ENCODE measurements at places on chromosomes 16 and 17.

GRCh38 chr17:6140188-6140587 is 70.0 kb downstream of the WSCD1 start:
- no peak for ATAC-seq

- ATAC-seq = no peak
Observed at GRCh38 chr17:21375757-21376080, 438 bp upstream of the KCNJ12 start.

- no peak for ATAC-seq
Observed at GRCh38 chr16:49688036-49688697, 167.7 kb downstream of the ZNF423 start.

DNA sequence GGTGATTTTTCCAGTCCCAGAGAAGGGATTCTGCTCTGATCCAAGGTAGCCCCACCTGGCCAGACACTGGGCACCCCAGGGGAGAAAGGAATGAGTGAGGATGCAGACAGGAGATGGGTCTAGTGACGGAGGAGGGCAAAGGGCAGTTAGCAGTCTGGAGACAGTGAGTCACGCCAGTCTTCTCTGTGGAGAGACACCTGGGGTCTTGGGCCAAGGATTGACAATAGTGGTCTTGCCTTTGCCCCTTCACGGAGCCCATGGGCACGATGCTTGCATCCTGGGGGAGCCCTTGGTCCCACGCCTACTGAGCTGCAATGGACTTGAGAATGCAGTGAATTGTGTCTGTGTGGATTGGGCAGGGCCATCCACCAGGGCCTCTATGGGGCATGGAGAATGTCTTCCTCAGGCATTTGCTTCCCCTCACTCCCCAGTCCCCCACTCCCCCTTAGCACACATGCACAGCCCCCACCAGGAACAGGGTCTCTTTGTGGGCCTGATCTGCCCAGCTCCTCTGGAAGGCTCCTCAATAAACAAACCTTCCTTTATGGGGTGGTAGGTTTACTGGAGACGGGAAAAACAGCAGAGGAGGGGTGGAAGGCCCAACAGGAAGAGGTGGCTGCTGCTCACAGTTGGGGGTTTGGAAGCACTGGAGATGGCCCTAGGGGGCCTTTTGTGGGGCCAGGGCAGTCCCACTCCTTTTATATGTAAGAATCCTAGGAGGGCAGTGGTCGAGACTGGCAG is 1.4 kb downstream of the CHAD start:
- no peak for ATAC-seq

DNA sequence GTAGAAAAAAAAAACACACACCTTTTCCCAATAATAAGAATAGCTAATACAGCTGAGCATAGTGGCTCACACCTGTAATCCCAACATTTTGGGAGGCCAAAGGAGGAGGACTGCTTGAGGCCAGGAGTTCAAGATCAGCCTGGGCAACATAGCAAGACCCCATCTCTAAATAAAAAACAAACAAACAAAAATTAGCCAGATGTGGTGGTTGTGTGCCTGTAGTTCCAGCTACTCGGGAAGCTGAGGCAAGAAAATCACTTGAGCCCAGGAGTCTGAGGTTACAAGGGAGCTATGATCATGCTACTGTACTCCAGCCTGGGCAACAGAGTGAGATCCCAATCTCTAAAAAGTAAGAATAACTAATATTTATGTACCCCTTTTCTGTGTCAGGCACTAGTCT is 42.8 kb upstream of the GFOD2 start:
- no peak for ATAC-seq

DNA sequence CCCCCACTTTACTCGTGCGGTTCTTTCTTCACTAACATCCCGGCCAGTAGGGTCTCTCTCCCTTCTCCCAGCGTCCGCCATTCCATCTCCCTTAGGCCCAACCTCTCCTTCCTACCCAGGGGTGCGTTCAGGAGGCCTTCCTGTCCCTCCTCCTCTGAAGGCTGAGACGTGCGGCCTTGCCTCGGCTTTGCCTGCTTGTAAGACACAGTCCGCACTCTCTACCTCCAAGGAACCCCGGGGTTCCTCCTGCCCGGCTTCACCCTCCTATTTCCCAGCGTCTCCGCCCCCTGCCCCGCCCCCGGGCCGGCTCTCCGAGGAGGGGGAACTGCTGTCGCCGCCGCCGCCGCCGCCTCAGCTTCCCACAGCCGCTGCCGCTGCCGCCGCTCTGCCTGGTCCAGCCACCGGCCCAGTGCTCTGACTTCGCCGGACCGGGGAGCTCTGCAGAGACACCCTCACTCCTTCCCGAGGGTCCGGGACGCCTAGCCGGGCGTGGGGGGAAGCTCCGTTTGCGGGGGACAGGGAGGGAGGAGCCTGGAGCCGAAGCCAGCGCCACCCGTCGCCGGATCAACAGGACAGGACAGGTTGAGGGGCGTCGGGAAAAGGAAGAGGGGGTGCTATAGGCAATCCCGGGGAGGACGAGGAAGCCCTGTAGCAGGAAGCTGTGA is 1.2 kb upstream of the FGF11 start:
- no peak for ATAC-seq

- peak; percentile 78 for ATAC-seq
Observed at GRCh38 chr16:11145173-11145818, 110.7 kb downstream of the SOCS1 start.

DNA sequence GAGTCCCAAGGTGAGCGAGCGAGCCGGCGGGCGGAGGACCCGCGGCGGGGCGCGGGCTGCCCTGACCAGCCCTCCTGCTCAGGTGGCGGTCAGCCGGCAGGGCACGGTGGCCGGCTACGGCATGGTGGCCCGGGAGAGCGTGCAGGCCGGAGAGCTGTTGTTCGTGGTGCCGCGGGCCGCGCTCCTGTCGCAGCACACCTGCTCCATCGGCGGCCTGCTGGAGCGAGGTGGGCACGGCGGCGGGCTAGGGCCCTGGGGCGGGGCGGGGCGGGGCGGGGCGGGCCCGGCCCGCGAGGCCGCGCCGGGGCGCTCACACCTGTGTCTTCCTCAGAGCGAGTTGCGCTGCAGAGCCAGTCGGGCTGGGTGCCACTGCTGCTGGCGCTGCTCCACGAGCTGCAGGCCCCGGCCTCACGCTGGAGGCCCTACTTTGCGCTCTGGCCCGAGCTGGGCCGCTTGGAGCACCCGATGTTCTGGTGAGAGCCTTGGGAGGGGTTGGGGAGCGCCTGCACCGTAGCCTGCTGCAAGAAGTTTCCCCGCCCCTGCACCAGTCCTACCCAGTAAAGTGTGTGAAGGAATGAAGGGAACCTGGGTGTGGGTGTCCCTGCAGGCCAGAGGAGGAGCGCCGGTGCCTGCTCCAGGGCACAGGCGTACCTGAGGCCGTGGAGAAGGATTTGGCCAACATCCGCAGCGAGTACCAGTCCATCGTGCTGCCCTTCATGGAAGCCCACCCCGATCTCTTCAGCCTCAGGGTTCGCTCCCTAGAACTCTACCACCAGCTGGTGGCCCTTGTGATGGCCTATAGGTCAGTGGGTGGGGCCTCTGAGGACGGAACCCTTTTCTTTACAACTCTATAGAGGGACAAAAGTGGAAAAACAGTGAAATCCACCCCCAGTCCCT is 802 bp downstream of the SETD6 start:
- peak; percentile 2 for ATAC-seq

- ATAC-seq = peak; percentile 60
Observed at GRCh38 chr16:2473999-2474876, 689 bp upstream of the TBC1D24 start.

DNA sequence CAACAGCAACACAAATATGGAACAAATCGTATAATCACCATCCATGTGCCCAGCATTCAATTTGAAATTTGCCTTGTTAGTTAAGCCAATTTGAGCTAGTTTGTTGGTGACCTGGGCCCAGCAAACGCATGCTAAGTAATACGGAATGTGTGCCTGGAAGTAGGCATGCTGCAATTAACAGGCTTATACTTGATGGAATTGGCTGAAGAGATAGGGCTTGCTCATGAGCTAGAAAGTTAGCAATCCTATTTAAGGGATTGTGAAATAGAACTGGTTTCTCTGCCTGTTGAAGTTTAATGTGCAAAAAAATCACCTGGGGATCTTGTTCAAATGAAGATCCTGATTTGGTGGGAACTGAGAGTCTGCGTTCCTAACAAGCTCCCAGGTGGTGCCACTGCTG is 8.5 kb upstream of the LPO start:
- ATAC-seq = no peak

- no peak for ATAC-seq
Observed at GRCh38 chr16:89476379-89476778, 14.0 kb downstream of the ANKRD11 start.

DNA sequence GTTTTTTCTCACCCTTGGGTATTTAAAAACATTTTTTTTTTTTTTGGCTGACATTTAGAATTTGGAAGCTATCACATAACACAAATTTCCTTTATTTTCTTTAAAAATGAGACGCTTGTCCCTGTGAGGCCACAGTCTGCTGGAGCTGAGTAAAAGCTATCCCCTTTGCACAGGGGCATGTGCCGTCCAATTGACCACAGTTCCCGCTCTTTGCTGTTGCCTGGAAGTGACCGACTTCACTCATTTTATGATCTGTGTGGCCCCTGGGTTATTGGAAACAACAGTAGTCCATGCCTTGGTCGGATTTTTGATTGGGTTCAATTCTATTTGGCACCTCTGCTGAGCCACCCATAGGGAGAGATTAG is 405.0 kb downstream of the CPPED1 start:
- no peak for ATAC-seq

DNA sequence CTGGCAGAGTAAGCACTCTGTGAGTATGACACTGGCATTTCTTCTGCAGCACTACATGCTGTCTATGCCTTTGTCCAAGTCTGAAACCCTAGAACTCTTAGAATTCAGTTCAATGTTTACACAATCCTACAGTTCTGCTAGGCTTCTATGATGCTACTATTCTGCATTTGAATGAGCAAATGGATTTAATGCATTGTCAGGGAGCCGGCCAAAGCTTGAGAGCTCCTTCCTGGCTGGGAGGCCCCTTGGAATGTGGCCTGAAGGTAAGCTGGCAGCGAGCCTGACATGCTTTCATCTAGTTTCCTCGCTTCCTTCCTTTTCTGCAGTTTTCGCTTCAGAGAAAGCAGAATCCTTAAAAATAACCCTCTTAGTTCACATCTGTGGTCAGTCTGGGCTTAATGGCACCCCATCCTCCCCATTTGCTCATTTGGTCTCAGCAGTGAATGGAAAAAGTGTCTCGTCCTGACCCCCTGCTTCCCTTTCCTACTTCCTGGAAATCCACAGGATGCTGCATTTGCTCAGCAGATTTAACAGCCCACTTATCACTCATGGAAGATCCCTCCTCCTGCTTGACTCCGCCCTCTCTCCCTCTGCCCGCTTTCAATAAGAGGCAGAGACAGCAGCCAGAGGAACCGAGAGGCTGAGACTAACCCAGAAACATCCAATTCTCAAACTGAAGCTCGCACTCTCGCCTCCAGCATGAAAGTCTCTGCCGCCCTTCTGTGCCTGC is at the start of gene CCL2:
Gene CCL2 (plus strand): TSS at position 635 of the 730 bp plus-strand sequence. CDS start 65 bp downstream, at position 700.
- ATAC-seq = peak; percentile 40

- peak; percentile 60 for ATAC-seq
Observed at GRCh38 chr17:73043686-73044581, 48.6 kb downstream of the SLC39A11 start.

DNA sequence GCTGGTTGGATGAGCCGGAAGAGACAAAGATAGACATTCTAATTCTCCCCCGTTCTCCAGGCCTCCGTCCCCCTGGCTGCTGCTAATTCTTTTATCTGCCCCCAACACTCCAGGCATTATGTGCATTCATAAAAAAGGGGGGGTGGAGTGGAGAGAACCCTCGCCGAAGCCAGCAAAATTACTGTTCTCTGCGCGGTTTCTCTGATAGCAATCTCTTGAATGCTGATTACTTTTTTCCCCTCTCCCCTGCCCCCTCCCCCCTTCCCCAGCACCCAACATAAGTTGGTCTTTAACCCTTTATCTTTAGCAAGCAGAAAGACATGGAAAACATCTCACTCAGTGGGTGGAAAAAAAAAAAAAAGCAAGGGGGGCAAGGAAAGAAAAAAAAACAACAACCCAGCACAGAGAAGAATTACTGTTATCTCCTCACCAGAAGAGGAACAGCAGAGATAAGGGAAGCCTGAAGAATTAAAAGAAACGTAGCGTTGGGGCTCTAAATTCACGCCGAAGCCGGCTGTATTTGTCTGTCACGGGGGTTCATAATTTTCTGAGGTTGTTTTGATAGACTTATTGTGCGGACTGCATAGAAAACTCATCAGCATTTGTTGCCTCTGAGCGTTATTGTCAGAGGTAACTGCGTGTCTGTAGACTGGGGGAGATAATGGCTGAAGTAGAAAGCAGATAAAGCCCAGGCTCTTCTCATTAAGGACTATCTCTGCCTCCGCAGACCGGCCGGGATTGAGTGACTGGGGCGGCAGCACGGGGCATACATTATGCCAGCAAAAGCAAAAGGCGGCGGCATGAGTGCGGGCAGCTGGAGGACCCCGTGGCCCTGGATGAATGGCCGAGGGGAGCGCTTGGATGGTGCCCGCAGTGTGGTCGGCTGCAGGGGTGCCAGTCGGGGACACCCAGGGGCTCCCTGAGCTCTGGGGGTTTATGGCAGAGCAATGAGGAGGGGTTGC is 126.9 kb downstream of the MRM1 start:
- ATAC-seq = no peak

- no peak for ATAC-seq
Observed at GRCh38 chr16:27389272-27389961, 12.6 kb upstream of the IL21R start.

DNA sequence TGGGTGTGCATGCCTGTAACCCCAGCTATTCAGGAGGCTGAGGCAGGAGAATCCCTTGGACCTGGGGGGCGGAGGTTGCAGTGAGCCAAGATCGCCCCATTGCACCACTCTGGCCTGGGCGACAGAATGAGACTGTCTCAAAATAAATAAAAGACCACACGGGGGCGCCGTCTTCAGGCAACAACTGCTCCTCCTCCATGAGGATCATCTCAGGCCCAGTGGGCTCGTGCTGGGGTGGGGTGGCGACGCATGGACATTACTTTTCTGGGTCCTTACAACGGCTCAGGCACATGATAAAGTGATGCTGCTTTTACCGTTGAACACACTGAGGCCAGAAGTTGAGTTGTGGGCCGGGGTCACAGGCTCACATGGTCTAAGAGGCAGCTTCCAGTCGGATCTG is 56.2 kb downstream of the PRMT7 start:
- no peak for ATAC-seq

DNA sequence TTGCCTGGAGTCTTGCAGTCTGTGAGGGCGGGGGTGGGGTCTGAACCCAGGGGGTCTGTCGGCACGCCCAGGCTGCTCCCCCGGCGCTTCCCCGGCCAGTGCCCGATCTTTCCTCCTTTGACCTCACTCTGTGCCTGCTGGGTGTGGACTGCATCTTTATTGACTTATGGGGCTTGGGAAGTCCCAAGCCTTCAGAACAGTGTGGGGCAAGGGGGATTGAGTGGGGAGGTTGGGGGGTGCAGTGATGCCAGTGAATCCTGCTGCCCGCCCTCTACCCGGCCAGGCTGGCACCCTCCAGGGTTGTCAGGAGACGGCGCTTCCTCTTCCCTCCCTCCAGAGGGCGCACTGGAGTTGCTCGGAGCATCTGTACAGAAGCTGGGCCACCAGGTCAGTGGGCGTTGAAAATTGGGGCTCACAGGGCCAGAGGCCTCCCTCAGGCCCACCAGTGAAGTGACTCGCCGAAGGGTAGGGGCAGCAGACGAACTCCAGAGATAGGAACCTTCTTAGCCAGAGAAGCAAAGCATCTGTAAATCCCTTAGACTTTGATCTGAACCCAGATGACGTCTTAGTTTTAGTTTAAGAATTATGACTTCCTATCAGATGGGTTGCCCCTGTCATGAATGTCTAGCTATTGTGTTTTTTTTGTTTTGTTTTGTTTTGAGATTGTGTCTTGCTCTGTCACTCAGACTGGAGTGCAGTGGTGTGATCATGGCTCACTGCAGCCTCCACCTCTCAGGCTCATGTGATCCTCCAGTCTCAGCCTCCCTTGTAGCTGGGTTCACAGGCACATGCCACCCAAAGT is 184.8 kb upstream of the CIBAR2 start:
- peak; percentile 48 for ATAC-seq

- ATAC-seq = no peak
Observed at GRCh38 chr17:9821921-9822320, at the start of gene GSG1L2. TSS of gene GSG1L2 (minus strand) at chr17:9822079. CDS start at chr17:9822071, 8 bp downstream.

GRCh38 chr17:50728881-50729765 is 9.7 kb downstream of the LUC7L3 start:
- ATAC-seq = no peak

Data from gastroesophageal sphincter (tissue), 4 donors.